ENCODE measurements at places on chromosomes 5 and 9. TPM values are rescaled to one million over a fixed set of nuclear protein-coding genes. Genes with fewer than 3 reads are reported as not detected.

DNA sequence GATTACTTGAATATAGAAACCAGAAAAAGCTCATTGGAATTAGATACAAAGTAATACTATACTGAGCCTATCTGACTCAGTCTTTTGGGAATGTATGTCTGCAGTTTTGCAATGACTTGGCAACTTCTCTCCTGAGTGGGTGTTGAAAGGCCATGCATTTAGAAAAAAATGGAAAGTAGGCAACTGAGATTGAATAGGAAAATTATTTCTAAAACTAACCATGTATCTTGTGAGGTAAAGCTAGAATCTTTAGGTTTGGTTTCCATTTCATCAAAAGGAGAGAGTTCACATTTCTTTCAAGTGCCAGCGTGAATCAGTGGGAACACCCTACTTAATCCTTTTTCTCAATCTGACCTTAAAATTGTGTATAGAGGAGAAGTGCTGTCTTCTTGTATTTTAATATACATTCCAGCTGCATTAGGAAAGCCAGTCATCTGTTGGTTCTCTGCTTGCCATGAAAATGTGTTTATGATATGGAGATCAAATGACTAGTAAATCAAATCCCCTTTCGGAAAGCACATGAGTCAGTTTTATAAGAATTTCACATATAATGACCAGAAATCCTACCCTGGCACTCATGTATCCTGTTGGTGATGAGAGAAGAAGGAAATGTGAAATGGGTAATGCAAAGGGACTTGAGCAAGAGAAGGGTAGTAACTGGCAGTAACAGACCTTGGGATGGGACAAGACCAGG, 30.4 kb downstream of the NFX1 start:
- no peak for DNase-seq

DNA sequence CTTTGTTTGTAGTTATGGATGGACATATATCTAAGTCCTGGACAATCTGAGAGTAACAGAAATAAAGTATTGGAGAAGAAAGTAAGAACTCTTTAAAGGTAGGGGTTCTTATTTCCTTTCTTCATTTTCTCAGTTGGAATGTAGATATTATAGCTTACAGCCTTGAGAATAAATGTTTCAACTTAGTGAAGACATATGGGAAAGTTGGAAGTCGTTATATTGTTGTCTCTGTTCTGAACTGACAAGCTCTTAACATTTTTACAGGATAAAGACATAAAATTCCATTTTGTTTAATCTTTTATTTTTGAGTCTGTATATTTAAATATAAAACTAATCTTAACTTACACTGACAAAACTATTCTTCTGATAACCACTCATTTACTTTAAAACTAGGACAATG, 2187.5 kb upstream of the ACO1 start:
- no peak for DNase-seq

DNA sequence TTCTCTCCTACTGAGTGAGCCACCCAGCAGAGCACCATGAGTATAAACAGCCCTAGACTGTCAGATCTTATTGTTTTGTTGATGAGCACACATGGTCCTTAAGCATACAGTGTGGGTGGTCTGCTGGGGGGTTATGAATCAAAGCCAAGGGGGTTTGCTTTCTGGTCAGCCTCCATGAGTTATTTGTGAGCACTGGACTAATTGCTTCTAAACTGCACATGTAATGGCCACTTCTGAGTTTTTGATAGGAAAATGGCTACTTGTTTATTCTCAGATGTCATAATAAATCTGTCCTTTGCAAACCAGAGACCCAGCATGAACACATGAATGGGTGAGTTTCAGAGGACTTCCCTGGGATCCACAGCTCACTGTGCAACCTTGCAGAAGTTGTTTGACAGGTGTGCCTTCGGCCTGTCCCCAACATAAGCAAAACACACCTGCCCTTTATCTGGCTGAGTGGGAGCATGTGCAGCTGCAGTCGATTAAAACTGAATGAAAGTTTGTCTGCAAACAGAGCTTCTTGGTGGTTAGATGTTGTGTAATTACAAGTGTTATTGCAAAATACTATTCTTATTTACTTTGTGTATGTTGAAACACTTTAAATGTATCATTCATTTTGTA, 35.9 kb downstream of the MAMDC2 start:
- peak; percentile 3 for DNase-seq

Gene PPP2R2B
- total RNA-seq = 1.2 TPM

DNA sequence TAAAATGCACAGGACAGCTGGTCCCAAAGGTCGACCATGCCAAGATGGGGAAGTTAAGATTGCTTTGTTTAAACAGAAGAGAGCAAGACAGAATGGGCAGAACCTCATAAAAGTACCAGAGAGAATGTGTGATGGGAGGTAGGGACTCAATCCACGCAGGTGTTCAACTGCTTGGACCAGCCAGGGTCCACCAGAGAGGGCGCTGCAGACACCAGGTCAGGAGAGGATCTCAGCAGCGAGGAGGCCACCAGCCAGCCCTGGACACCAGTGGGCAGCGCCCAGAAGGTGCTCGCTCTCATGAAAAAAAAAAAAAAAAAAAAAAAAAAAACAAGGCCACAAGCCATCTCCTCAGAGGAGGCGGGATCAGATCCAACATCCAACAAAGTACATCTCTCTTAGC, 81.8 kb downstream of the SHC3 start:
- no peak for DNase-seq
